Tibial nerve (tissue), 4 donors: ENCODE measurements at places on chromosomes 3 and 15.

DNA sequence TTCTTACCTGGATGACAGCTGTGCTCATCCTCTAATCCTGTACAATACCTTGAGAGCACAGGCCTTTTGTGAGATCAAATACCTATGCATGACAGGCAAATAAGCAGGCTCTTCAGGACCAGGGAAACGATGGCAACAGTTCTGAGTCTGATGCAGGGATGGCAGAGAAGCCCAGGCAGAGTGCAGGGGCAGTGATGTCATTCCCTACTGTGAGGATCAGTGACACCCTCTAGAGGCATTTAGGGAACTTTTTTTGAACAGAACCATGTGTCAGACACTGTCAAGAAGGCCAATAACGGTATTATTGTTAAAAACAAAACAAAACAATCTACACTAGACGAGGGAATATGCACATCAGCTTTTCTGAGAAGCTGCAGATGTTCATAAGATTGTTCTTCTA, 314.8 kb upstream of the CTDSPL start:
- no peak for DNase-seq

DNA sequence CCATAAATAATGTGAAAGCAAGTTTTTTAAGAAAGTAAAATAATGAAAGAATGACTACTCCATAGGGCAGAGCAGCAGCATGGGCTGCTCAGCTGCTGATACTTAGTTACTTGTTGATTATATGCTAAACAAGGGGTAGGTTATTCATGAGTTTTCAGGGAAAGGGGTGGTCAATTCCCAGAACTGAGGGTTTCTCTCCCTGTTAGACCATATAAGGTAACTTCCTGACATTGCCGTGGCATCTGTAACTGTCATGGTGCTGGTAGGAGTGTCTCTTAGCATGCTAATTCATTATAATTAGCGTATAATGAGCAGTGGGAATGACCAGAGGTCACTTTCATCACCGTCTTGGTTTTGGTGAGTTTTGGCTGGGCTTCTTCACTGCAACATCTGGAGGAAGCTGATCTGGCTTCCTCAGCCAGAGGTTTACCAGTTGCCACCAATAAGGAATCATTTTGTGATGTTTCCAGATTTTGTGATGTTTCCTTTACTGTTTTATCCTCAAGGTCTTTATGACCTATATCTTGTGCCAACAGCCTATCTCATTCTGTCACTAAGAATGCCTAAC, 121.8 kb upstream of the CHL1 start:
- DNase-seq: no peak

GRCh38 chr15:77517579-77517978, 96.9 kb downstream of the HMG20A start:
- DNase-seq: no peak

GRCh38 chr3:14435175-14436014, 33.0 kb downstream of the SLC6A6 start:
- DNase-seq: no peak

- DNase-seq: no peak
Measured at GRCh38 chr15:25691544-25692430, 171.3 kb downstream of the ATP10A start.

GRCh38 chr3:194355379-194355778, 4.3 kb upstream of the CPN2 start:
- DNase-seq: no peak

- no peak for DNase-seq
Measured at GRCh38 chr3:155941354-155941753, 70.9 kb downstream of the GMPS start.

- DNase-seq: no peak
Measured at GRCh38 chr3:116339441-116340028, 105.8 kb downstream of the LSAMP start.

- no peak for DNase-seq
Measured at GRCh38 chr15:36814708-36815107, 235.3 kb downstream of the CDIN1 start.

DNA sequence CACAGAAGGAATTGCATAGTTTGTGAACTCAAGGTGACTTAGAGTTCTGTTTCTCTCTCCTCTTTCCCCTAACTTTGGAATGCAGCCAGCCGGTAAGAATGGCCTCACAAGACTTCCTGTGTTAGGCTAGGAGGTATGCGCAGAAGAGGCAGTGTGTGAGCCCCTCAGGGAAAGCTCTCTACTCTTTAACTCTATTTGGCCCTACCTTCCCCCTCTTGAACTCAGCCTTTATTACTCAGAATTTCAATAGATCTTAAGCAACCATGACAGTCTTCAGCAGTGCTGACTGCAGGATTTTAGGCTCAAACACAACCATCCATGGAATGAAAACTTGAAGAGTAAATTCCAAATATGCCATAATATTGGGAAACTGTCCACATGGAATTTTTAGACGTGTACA, 209.5 kb downstream of the DTWD1 start:
- no peak for DNase-seq

- no peak for DNase-seq
Measured at GRCh38 chr3:120192159-120192558, 92.9 kb downstream of the GPR156 start.

- no peak for DNase-seq
Measured at GRCh38 chr15:85168642-85169173, 187.1 kb downstream of the PDE8A start.

- DNase-seq: no peak
Measured at GRCh38 chr3:122298239-122298638, 26.8 kb upstream of the CSTA start.

GRCh38 chr3:43768381-43768973, 77.7 kb downstream of the ABHD5 start:
- peak; percentile 85 for DNase-seq

- DNase-seq: no peak
Measured at GRCh38 chr3:117408811-117409210, 699.2 kb downstream of the TUSC7 start.

DNA sequence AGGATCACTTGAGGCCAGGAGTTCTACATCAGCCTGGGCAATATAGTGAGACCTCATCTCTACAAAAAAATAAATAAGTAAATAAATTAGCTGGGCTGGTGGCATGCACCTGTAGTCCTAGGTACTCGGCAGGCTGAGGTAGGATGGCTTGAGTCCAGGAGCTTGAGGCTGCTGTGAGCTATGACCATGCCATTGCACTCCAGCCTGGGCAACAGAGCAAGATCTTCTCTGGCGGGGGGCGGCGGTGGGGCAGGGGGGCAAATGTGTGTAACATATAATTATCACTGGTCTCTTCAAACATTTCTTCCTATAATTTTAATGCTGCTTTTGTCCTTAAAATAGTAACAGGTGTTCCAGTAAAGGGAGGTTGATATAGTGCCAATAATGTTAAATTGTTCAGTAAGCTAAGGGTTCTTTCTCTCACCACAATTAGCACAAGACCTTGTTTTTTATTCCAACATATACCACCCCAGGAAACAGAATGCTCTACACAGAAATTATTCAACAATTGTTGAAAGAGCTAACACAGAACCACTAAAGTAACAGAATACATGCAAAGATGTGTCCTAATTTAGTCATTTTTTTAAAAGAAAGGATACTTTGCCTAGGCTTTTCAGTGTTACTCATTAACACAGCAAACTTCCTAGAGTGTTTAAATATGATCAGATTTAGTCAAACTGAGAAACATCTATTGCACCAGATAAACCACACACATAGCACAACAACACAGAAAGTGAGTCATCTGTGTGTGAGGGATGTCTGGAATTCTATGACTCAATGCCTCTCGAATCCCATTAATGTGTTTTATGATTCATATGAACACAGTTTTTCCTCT, 29.1 kb downstream of the ANKRD28 start:
- DNase-seq: peak; percentile 30

DNA sequence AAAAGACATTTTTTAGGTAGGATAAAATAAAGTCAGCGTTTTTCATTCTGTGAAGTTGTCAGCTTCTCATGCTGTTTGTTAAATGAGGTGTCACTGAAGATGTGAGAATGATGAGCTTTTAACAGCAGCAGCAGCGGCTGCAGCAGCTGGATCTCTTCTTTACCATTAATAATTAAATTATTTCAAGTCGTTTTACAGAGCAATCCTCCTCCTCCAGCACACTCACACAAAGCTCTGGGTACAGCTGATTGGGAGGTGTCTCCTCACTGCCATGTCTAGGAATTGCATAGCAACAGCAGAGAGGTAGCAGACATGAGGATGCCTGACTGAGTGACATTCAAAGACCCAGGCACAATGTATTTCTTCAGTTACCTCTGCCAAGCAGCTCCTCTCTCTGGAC, 46.7 kb upstream of the PLAAT1 start:
- DNase-seq: no peak

- no peak for DNase-seq
Measured at GRCh38 chr3:186471771-186472170, 72.4 kb downstream of the CRYGS start.
